ENCODE measurements at places on chromosomes 13 and 19.

- no peak for DNase-seq
These were observed 66.0 kb upstream of the TNFRSF19 start for GRCh38 chr13:23504180-23504579.

DNA sequence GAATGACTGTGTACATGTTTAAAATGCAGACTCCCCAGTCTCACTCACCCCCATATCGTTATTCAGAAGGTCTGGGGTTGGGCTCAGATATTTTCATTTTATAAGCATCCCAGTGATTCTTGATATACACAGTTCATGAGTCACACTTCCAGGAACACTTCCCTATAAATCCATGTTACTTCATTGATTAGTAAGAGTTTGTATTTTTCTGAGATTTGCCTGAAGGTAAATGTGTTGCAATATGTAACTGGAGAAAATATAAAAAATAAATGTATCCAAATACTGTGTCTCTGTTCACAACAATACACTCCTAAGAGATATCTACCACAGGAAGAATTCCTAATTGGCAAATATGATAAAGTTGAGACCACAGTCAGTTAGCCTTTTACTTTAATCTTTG lies 6.6 kb upstream of the PDX1 start:
- DNase-seq, result no peak

DNA sequence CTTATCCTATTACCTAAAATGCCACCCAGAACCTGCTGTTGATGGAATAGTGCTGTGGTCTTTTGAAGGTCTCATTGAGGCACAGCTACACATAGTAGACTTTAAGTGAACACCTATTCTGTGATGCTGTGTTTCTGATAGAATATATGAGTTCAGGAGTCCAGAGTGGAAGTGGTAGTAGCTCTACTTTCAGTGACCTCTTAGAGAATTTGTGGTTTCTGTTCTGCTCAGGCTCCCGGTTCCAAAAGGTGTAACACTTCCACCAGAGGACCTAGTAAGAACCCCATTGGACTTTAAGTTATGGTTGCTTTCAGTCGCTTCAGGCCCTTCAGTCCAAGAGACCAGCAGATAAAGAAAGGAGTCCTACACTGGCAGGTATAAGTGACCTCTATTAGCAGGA lies 11.4 kb upstream of the MYCBP2 start:
- DNase-seq, result no peak

DNA sequence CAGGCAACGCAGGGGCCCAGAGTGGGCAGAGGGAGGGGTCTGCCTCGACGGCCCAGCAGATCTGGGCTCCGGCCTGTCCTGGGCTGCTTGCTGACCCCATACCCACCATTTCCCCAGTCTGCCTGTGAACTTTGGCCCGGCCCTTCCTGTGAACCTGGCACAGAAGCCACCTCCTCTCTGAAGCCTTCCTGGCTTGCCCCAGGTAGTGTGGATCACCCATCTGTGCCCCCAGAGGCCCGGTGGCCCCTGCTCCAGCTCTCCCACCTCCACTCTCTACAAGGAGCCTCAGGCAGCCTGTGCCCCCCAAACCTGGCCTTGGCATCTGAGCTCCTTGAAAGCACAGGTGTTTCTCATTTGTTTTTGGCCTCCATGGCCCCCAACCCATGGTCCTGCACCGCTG lies 15.7 kb downstream of the PLEKHF1 start:
- no peak for DNase-seq

DNA sequence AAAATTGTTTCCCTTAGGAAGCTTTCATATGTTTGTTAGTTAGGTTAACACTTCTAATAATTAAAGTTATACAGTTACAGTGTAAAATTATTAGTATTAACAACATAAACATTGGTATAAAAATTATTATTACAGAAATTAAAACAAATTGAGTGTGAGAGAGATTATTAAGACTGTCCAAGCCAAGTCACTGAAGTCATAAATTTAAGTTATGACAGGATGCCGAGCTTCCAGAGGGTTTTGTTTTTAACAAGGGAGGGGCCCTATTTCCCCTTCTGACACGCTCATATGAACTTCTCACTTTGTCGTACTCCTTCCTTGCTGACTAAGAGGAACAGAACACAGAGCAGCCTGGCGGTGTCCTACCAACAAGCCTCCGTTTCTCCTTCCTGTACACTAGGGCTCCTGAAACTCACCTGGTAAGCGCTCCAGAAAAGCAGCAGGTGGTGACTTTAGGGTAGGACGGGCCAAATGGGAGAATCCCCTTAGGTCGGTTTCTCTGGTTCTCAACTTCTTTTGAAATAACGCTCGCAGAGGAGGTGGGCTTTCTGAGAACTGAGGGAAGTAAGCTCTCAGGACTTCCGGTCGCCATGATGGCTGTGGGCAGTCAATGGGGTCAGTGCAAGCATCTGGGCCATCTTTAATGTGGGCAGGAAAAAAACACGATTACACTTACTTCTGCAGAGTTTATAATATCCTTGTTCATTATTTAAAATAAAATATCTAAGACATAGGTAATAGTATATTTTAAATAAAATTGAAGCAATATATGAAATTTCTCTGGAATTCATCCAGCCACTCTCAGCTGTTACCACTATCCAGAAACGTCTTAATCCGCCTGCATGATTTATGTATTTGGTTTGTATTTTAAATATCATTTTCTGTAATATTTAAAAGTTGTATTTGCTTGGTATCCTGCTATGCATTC lies at the start of gene CARD8:
TSS of gene CARD8 (minus strand) at position 537 of the 928 bp plus-strand sequence. CDS start 14,892 bp downstream, outside the sequence.
- peak; percentile 68 for DNase-seq

- no peak for DNase-seq
These were observed 13.5 kb downstream of the WIZ start for GRCh38 chr19:15436012-15436825.

- no peak for DNase-seq
These were observed 7.4 kb downstream of the ZNF671 start for GRCh38 chr19:57719901-57720519.

DNA sequence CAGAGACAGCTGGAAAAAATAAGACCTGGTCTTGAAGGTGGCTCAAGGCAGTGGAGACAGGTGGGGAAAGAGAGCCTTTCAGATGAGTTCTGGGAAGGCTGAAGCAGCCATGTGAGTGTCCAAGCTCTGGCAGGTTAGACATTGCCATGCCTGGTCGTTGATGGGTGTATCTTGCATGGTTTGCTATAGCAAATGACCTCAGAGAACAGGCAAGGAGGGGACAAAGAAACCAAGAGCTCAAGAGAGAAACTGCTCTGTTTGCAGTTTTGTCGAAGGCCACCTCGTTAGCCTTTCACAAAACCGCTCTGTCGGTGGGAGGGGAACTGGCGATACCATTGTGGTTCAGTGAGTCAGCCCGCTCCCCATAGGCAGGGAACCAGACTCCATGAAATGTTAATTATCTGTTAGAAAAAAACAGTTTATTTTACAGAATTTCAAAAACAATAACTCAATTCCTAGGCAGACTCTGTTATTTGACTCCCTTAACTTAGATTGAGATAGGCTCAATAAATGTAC lies 82.8 kb upstream of the ARGLU1 start:
- no peak for DNase-seq

GRCh38 chr19:29630655-29631054 lies 24.6 kb downstream of the POP4 start:
- DNase-seq, result no peak

- DNase-seq, result no peak
These were observed 2590.1 kb downstream of the PCDH9 start for GRCh38 chr13:64640002-64640401.

- no peak for DNase-seq
These were observed 15.3 kb upstream of the RPS15 start for GRCh38 chr19:1422943-1423342.

- DNase-seq, result no peak
These were observed 27.8 kb downstream of the KDM4B start for GRCh38 chr19:4996701-4997100.

GRCh38 chr13:73932091-73932490 lies 202.1 kb downstream of the KLF12 start:
- DNase-seq, result no peak

DNA sequence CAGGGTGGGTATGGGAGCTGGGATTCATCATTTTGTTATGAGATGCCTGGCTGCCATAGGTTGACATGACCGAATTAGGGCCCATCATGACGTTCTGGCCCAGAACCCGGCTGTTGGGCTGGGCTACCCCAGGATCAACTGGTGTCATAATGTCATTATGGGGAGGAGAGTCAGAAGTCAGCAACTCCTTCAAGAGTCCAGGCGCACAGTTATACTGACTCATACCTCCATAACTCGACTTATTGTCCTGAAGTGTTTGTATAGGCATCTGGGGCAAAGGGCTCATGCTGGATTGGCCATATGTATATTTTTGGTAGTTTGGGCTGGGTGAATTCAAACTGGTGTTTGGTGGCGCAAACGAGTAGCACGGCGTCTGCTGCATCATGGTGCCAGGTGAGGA lies 106.5 kb downstream of the FOXO1 start:
- DNase-seq, result no peak

- no peak for DNase-seq
These were observed 12.1 kb upstream of the IGFL1 start for GRCh38 chr19:46217476-46217875.

DNA sequence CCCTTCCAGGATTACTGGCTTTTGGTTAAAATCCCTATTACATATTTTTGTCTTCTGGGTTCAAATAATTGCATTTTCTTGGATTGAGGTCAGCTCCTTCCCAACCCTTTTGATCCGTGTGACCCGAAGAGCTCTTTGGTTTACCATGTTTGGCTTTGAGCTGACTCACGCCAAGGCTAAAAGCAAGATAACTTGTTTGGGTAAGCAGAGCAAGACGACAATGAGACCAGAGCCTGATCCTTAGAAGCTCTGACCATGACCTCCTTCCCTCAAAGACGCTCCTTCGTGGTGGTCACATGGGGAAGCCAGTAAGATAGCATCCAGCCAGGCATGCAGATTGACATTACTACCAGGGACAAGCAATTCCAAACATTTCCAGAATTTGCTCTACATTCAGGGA lies 153.8 kb downstream of the DCT start:
- no peak for DNase-seq

GRCh38 chr19:8610936-8611300 lies 403 bp upstream of the ADAMTS10 start:
- no peak for DNase-seq

DNA sequence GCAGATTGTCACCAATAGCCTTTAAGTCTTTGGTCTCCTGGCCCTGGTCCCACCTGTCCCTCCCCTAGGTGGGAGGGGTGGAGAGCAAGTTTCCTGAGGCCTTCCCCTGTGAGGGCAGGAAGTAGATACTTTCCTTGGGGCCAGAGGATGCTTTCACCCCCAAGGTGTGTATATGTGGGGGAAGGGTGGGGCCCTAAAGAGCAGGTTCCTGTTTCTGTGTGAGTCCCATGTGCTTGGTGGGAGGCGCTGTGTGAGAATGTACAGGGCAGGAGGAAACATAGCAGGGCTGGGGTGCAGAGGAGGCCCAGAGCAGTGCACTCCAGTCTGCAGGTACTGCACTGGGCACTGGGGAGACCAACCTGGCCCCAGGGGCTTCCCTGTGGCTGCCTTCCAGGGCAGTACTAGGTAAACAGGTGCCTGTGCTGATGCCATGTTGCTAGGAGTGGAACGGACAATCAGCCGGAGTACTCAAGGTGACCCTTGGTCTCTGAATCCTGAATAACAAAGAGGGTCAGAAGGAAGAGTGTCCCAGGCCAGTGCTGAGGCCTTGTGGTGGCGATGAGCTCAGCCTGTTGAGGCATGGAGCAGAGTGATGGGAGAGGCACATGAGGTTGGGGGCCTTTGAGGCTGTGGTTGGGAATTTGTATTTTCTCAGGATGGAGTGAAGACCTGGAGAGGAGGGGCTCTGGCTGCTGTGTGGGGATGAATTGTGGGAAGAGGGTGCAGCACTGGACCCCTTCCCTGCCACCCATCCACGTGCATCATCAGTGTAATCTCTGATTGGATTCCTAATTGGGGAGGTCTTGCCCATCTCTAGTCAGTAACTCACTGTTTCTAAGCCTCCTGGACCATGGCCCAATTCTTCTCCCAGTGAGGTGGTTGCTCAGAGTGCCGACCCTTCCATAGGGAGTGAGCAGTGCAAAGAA lies 5.1 kb downstream of the EGLN2 start:
- peak; percentile 52 for DNase-seq

GRCh38 chr13:40506592-40507446 lies 159.6 kb downstream of the FOXO1 start:
- no peak for DNase-seq

GRCh38 chr13:94947392-94947791 lies 235.0 kb upstream of the SOX21 start:
- DNase-seq, result no peak

DNA sequence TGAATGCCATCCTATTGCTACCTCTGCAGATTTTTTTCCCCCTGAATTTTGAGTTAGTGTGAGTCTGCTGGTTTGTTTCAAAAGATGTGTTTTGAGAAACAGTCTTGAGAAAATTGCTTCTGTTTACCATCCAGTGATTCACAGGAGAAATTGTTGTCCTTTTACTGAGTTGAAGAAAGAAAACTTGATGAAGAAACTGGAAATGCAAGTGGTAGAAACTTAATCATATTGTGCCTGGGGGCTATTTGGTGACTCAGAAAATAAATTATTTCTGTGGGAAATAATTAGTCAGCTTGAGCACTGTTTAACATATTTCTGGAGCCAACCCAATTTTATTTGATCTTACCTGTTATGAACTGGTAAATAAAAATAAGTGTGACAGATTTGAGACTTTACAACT lies 35.4 kb downstream of the PAN3 start:
- DNase-seq, result no peak

DNA sequence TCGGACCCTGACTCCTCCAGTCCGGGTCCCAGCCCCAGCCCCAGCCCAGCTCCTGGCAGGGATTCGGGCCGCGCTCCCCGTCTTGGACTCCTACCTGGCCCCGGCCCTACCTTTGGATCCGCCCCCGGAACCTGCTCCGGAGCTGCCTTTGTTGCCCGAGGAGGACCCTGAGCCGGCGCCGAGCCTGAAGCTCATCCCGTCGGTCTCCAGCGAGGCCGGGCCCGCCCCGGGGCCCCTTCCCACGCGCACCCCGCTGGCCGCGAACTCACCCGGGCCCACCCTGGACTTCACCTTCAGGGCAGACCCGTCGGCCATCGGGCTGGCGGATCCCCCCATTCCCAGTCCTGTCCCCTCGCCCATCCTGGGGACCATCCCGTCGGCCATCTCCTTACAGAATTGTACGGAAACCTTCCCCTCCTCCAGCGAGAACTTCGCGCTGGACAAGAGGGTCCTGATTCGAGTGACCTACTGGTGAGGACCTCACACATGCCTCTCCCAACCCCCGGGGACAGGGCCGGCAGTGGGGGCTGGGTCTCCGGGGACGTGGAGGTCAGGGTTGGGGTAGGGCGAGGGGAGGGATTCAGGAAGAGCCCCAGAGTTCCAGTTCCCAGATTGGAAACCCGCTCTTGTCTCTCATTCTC lies 732 bp downstream of the SELENOV start:
- DNase-seq, result no peak

GRCh38 chr13:46582190-46582589 lies 29.2 kb downstream of the LRCH1 start:
- DNase-seq, result no peak

GRCh38 chr19:14473978-14474578 lies 1.1 kb downstream of the PTGER1 start:
- no peak for DNase-seq

- no peak for DNase-seq
These were observed 3.2 kb downstream of the ZNF699 start for GRCh38 chr19:9306443-9306842.

- no peak for DNase-seq
These were observed 216.6 kb upstream of the SLC10A2 start for GRCh38 chr13:103282571-103283450.
